ENCODE measurements at places on chromosomes 6 and 20.
A peak's percentile ranks its signal among the peaks of the same experiment; 100 is the strongest.

GRCh38 chr6:74091794-74092157, 395.8 kb downstream of the CD109 start:
- DNase-seq = no peak

GRCh38 chr6:112216662-112217551, 37.5 kb downstream of the LAMA4 start:
- DNase-seq = no peak

DNA sequence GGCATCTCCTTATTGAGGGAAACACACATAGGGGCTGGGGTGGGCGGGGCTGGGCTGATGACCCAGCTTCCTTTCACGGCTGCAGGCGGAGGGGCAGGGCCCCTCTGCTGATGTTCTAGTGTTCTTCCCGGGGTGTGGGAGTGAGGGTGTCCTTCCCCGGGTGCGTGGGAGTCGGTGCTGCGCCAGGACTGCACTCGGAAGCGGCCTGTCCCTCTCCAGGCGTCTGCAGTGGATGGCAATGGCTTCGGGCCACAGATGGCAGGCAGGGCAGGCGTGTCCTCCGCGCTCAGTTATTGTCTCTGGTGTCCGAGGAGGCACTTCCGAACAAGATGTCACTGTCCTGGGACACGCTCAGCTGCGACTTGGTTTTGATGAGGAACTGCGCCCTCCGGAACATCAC, 19.2 kb downstream of the KCNG1 start:
- no peak for DNase-seq

DNA sequence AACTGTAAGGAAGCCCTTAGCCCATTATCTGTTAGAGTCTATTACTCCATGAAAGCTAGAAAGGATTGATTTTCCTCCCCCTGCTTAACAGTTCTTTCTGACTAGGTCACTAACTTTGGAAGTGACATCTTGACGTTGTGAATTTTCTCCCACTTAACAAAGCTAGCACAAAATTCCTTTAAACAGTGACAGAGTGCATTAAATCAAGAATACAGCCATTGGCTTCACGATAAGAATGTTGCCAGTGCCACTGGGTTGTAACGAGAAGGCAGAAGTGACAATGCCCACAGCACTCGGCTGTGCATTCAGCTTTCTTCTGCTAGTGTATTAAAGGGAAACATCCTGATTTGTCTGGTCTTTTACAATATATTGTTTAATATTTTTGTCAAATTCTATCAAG, 182.7 kb upstream of the DTNBP1 start:
- DNase-seq = no peak

DNA sequence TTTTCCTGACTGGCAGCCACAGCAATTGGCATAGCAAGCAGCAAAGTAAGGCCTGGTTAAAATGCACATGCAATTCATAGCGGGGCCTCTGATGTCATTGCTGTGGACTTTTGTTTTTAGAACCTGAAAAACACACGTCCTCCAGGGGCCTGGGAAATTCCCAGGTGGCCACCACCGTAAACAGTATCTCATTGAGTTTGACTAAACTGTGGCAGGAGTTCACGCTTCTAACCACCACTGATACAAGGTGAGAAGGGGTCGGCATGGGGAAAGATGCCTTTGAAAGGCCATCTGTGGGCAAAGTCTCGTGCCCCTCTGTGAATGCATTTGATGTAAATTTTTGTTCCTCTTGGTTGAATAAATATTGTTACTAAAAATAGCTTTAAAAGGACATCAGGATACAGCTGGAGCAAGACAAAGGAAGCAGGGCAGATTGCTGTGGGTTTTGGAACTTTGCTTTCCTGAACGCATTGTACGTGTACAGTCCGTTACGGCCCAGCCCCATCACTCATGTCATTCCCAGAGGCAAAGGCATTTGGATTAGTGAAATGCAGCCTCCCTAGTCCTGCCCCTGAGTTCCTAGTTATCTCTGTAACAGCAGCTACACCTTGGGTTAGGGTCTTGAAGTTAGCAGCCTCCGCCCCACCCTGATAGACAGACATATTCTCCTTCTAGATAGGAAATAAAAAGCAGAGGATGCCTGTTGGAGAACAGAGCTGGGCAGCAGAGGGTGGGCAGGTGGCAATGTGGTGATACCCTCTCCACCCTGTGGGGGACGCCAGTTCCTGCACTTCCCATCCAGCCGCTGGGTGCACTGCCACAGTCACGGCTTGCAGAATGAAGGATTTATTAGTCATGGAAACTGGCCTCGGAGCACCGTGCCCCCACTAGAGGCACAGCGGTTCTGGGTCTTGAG, 80.3 kb downstream of the ZDHHC14 start:
- no peak for DNase-seq

DNA sequence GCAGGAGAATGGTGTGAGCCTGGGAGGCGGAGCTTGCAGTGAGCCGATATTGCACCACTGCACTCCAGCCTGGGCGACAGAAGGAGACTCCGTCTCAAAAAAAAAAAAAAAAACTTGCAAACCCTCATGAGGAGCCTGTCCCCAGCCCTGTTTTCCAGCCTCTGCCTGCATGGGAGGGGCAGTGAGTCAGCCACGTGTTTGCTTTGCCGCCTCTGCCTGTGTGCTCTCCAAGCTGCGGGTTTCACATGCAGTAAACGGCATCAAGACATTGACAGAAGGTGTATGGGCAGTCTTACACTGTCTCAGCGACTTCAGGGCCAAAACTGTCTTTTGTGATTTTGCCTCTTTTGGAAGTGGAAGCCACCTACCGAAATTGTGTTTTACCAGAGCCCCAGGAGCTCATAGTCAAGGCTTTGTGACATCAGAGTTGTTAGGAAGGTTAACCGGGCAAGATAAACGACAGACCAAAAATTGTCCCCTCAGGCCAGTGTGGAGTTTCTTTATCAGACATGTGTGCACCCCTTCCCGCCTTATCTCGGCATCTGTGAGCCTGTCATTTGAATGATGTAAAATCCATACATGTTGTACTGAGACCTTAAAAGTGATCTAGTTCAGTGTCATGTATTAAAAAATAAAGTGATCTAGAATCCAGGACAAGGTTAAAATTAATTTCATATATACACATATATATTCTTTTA, 52.9 kb downstream of the RPP40 start:
- DNase-seq = no peak

GRCh38 chr6:53615633-53616449, 49.7 kb downstream of the KLHL31 start:
- no peak for DNase-seq

- no peak for DNase-seq
Observed at GRCh38 chr6:145829102-145829501, 14.5 kb upstream of the FBXO30 start.

GRCh38 chr6:10550764-10551163, 29.6 kb downstream of the GCNT2 start:
- DNase-seq = no peak

DNA sequence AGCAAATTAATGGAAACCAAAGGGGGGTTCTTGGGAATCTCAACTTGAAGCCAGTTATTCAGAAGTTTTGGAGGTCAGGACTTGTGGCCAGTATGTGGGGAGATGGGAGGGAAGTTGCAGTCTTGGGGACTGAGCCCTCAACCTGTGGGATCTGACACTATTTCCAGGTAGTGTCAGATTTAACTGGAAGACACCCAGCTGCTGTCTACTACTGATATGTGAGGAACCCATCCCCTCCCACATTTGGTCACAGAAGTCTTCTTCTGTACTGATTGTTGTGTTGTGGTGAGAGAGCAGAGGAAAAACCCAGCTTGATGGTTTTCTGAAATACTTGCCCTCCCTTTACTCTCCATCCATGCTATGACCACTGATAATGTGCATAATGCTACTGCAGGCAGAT, 134.0 kb downstream of the QRSL1 start:
- no peak for DNase-seq

DNA sequence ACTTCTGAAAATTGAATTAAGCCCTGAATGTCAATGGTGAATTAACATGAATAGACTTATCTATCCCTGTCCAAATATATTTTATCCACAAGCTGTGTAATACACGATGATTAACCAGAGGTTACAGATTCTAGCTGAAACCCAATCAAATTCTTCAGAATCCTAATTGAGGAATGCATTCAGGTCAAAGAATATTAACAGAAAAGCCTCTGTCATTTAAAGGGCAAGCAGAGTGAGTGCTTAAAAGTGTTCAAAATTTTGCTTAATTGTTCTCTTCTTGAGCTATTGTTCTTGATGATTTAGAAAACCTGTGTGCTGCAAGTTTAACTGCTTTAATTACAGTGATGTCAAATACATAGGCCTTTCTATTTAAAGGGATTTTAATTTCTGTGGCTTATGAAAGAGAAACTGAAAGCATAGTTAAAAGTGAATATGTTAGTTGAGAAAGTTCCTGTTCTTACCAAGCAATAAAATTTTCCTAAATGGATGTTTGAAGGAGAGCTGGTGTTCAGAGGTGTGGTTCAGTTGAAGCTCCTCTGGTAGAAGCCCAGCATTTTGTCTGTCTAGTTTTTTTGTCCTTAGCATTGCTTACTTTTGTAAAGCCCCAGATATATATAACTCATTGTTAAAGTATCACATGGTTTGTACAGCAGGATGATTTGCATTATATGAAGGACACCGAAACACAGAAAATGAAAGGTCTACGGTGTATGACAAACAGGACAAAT, 466.3 kb upstream of the PLCB4 start:
- DNase-seq = no peak

DNA sequence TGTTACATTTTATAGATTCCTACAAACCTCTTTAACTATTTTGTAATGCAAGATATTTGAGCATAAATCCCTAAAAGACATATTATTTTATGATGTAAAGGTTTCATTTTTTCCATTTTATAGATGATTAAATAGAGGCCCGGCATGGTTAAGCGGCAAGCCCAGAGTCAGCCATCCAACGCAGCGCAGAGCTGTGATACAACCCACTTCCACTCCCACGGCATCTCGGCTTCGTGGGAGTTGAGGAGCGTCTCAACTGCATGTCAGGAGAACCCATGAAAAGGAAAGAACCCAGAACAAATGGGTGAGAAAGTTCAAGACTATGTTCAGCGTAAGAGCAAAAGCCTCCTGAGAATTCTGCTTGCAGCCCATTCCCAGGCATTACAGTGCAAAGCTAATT, 488.2 kb downstream of the PRKN start:
- DNase-seq = no peak

GRCh38 chr6:133512410-133513016, 271.4 kb downstream of the EYA4 start:
- DNase-seq = peak; percentile 47

- no peak for DNase-seq
Observed at GRCh38 chr6:139147628-139148027, 12.7 kb downstream of the HECA start.

DNA sequence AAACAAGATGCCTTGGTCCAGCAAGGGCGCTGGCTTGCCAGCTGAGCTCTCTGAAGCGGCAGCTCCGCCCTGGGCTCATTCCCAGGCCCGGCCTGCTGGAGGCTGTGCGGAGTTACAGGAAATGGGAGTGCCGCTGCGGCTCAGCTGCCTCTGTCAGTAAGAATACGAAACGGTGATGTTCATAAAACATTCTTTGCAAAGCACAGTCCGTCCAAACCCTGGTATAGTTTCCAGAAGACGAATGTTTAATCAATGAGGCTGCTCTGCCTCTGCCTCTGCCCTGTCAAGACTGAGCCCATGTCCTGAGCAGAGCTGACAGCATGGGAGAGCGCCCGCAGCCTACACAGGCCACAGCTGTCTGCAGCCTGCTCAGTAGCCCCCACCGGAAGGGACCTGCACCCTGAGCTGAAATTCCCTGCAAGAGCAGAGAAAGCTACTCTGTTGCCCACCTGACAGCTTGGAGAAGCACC, 153.3 kb upstream of the SNX9 start:
- DNase-seq = no peak

DNA sequence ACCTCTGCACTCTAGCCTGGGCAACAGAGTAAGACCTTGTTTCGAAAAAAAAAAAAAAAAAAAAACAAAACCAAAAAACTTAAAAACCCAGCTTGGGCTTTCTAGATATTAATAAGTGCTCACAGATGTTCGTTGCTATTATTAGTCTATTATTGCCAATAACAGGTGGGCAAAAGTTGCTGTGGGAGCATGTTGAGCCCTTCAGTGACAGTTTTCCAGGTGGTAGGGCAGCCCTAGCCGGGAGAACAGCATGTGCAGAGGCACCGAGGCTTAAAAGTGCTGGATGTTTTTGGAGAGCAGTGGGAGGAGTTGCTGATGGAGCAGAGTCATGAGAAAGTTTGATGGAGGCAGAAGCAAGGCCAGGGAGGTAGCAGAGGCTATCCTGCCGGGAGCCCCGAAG, 4.4 kb downstream of the PPP1R16B start:
- DNase-seq = no peak

- no peak for DNase-seq
Observed at GRCh38 chr20:48822879-48823385, 4.9 kb downstream of the PREX1 start.

DNA sequence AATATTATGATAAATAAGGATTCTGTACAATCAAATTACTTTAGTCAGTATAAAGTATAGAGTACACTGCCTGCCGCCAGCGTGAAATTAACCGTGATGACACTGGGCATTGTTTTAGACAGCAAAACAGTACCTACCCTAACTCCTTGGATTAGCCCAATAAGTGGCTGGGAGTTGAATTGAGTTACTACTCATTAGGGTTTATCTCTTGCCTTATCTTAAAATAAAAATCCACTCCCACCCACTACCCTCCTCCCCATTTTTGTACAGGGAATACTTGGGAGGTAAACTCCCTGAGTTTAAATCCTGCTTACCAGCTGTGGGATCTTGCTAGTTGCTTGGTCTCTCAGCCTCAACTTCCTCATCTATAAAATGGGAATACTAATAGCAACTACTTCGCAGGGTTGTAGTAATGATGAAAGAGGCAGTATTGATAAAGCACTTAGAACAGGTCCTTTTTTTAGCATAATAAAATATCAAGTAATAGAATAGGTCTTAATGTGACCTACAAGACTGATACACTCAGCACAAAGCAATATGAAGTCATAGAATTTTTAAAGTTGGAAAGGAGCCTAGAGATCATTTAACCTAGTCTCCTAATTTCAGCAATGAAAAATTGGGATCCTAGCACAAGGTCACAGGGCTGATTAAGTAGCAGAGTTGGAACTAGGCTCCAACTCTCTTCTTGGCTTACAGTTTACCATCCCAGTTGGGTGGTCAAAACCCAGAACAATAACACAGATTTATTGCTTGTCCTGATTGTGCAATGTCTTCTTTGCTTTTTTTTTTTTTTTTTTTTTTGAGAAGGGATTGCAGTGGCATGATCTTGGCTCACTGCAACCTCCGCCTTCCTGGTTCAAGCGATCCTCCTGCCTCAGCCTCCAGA, 23.8 kb downstream of the PHACTR2 start:
- DNase-seq = no peak

- peak; percentile 83 for DNase-seq
Observed at GRCh38 chr6:30626484-30627366, at the start of gene ATAT1. Gene ATAT1 (plus strand): TSS chr6:30626874.

All from NCI-H1105 (cell line).